ENCODE measurements at places on chromosomes 3 and 15. TPM values are rescaled to one million over a fixed set of nuclear protein-coding genes. Genes with fewer than 3 reads are reported as not detected.

GRCh38 chr3:70813311-70813710, 500.9 kb upstream of the MDFIC2 start:
- peaks cover 5% of the 10 kb centered on the region for H3K27me3 ChIP-seq
- H3K4me3 ChIP-seq = no peak overlapping the region
- peaks cover 4% of the 10 kb centered on the region for H3K4me1 ChIP-seq
- no peak for DNase-seq
- no peaks in the 10 kb centered on the region for H3K36me3 ChIP-seq

GRCh38 chr3:152405915-152406802, 137.4 kb downstream of the MBNL1 start:
- H3K4me1 ChIP-seq = peaks cover 8% of the 10 kb centered on the region
- H3K27me3 ChIP-seq = peaks cover 3% of the 10 kb centered on the region
- no peak for DNase-seq
- no peaks in the 10 kb centered on the region for H3K36me3 ChIP-seq

GRCh38 chr15:32866454-32867312, 148.9 kb downstream of the GREM1 start:
- H3K4me1 ChIP-seq = peaks cover 9% of the 10 kb centered on the region
- H3K4me3 ChIP-seq = no peak overlapping the region
- DNase-seq = no peak
- no peaks in the 10 kb centered on the region for H3K27me3 ChIP-seq
- no peaks in the 10 kb centered on the region for H3K36me3 ChIP-seq

- peaks cover 2% of the 10 kb centered on the region for H3K27me3 ChIP-seq
- H3K36me3 ChIP-seq = no peaks in the 10 kb centered on the region
- H3K27ac ChIP-seq = no peak overlapping the region
- DNase-seq = no peak
Observed at GRCh38 chr15:97892167-97892938, 68.2 kb upstream of the ARRDC4 start.

DNA sequence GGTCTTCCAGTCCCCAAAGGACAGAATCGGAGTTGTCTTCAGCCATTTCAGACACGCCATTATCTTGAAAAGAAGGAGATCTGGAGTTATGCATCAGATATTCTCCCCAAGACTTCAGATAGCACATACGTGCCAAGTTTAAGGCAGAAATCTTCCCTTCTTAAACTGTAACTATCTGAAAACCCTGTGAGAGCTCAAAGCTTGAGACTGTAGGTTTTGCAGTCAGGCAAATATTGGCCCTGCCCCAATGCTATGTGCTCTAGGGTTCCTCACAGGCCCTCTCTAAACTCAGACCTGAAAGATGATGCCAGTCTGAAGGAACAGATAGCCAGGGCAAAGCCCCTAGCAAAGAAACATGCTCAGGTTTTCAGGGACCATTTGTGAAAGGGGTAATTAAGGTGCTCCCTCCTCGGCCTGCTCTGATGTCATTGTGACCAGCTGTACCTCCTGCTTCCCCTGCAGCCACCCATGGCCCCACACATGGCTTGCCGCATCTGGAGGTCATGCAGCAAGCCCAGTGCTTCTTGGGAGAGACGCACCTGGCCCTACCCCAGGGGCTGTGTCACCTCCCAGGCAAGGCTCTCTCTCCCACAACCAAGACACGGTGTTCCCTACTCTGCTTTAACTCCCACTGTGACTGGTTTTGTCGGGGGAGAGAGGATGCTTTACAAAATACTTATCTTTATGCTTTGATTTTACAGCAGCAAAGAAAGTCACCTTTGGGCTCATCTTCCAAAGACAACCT, 53.4 kb upstream of the POMGNT2 start:
- no peaks in the 10 kb centered on the region for H3K36me3 ChIP-seq
- peaks cover 6% of the 10 kb centered on the region for H3K27me3 ChIP-seq
- DNase-seq = no peak
- H3K4me3 ChIP-seq = no peak overlapping the region
- H3K27ac ChIP-seq = no peak overlapping the region
- peaks cover 22% of the 10 kb centered on the region for H3K4me1 ChIP-seq

GRCh38 chr3:46708401-46709156, 7.4 kb downstream of the TMIE start:
- no peak overlapping the region for H3K27ac ChIP-seq
- peaks cover 6% of the 10 kb centered on the region for H3K36me3 ChIP-seq
- peaks cover 3% of the 10 kb centered on the region for H3K27me3 ChIP-seq
- peaks cover 8% of the 10 kb centered on the region for H3K4me1 ChIP-seq
- DNase-seq = no peak

GRCh38 chr3:113166719-113167492, 44.5 kb upstream of the BOC start:
- H3K27me3 ChIP-seq = peaks cover 2% of the 10 kb centered on the region
- H3K4me1 ChIP-seq = peaks cover 30% of the 10 kb centered on the region
- H3K4me3 ChIP-seq = no peak overlapping the region
- peak; percentile 10 for DNase-seq

DNA sequence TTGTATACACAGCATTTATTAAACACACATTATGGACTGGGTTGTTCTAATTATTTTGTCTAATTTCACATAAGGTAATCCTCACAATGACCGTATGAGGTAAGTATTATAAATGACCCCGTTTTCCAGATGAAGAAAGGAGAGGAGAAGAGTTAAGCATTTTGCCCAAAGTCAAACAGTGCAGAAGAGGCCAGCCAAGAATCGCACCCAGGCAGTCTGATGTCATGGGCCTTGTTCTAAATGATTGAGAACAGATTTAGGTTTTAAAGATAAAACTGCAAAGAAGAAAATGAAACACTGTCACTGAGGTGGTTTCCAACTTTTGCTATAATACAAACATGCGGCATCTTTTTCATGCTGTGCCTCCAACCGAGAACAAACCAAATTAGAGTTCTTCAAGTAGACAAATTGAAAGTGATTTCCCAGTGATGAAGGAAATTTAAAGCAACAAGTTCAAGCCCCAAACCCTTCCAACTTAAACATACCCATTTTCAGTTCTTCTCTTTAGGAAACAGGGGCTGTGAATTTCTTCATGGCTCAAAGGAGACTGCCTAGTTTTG, 155.3 kb downstream of the THRB start:
- H3K27me3 ChIP-seq = no peaks in the 10 kb centered on the region
- H3K27ac ChIP-seq = no peak overlapping the region
- H3K36me3 ChIP-seq = no peaks in the 10 kb centered on the region
- no peak for DNase-seq

DNA sequence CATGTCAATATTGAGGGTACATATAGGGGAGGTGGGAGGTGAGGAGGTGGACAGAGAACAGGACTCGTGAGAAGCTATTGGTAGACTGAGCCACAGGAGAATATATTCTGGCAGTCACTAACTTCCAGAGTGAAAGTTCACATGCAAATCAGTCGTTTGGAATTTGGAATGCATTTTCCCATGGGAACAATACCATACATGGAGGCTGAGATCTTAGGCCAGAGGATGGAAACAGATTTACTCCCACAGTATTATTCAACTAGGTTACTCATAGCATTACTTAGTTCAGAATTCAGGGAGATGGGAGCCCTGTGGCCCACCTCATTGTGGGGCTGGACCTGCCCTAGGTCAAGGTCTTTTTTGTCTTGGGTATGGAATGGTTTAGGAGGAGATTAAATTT, 36.4 kb upstream of the ABHD2 start:
- no peak overlapping the region for H3K27ac ChIP-seq
- H3K4me3 ChIP-seq = no peak overlapping the region
- H3K36me3 ChIP-seq = no peaks in the 10 kb centered on the region
- no peaks in the 10 kb centered on the region for H3K4me1 ChIP-seq

DNA sequence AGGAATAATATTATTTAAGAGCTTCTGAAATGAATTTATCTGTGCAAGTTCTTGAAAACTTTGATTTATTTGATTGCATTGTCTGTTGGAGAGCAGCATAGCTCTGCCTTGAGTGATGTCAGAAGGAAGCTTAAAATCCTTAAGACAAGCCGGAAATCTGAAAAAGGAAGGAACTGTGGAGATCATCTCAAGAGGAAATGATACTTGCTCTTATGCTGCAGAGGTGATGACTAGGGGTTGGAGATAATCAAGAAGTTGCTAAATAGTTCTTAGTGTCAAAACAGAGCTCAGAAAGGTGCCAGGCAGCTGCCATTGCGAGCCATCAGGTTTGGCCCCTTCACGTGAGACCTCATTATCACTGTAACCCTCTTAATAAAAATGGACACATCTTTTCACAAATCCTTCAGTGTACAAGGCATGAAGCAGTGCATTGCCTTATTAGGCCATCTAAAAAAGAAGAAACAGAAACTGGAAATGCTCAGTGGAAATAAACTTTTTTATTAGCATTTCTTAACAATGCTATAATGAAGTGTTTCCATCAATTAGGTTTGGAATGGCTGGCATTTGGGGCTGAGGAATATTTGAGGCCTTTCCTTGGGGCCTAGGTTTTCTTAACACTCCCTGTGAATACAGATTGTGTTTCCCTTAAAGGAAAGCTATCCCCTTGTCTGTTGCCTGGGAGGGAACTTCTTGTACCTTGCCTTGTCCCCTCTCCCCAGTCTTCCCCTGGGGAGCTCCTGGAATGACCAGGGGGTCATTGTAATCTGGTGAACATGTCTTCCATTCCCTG, 34.5 kb upstream of the VILL start:
- H3K4me3 ChIP-seq = no peak overlapping the region

- H3K27me3 ChIP-seq = peaks cover 7% of the 10 kb centered on the region
- DNase-seq = no peak
- peak overlapping the region; percentile 90 for H3K4me3 ChIP-seq
- no peak overlapping the region for H3K27ac ChIP-seq
- H3K36me3 ChIP-seq = no peaks in the 10 kb centered on the region
Observed at GRCh38 chr15:39921274-39921638, 1.2 kb upstream of the GPR176 start.

DNA sequence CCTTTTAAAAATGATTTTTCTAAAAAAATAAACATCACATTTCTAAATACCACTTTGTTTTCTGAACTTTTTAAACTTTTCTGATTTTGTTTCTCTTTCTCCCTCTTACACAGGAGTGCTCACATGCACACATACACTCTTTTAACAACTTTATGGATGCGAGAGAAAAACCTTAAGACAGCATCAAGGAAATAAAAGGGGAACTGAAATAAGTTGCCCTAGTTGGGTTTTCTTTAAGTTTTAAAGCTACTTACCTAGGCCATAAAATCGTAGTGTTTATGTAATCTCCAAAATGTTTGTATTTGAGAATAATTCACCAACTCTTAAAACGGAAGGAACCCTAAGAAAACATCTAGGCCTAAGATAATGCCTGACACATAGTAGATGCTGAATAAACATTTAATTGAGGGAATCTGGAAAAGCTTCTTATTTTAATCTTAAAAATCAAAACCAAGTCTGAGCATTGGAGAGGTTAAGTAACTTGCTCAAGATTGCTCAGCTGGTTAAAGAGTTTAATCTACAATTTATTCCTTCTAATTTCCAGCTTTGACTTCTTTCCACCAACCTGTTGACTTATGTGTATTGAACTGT, 1.2 kb upstream of the BBX start:
- no peak overlapping the region for H3K27ac ChIP-seq
- H3K36me3 ChIP-seq = peaks cover 11% of the 10 kb centered on the region
- peaks cover 5% of the 10 kb centered on the region for H3K27me3 ChIP-seq
- no peak overlapping the region for H3K4me3 ChIP-seq

- H3K4me1 ChIP-seq = peaks cover 5% of the 10 kb centered on the region
- peaks cover 5% of the 10 kb centered on the region for H3K36me3 ChIP-seq
- peaks cover 6% of the 10 kb centered on the region for H3K27me3 ChIP-seq
Observed at GRCh38 chr15:77898811-77899730, 178.4 kb downstream of the TBC1D2B start.

DNA sequence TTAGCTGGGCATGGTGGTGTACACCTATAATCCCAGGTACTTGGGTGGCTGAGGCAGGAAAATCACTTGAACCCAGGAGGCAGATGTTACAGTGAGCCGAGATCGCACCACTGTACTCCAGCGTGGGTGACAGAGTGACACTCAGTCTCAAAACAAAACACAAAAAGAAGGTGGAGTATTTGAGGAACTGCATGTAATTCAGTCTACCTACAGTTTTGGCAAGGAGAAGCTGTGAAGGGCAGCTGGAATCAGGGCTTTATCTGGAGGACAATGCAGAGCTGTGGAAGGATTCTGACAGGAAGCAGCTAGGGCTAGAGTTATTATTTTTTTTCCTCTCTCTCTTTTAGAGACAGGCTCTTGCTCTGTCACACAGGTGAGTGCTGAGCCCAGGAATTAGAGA, 6.8 kb downstream of the H1-8 start:
- H3K4me3 ChIP-seq = no peak overlapping the region
- H3K36me3 ChIP-seq = peaks cover 31% of the 10 kb centered on the region
- peak overlapping the region; percentile 70 for H3K27ac ChIP-seq

CIP2A gene
- 13.3 TPM for total RNA-seq

SKOR1 gene
- total RNA-seq = 0.21 TPM

COLQ gene
- 2.1 TPM for total RNA-seq

GPR62 gene
- total RNA-seq = not detected

C3orf22 gene
- total RNA-seq = not detected

SCN11A gene
- total RNA-seq = 0.69 TPM
